Progenitor cell of endocrine pancreas (in vitro differentiated cells): ENCODE measurements at places on chromosomes 1 and 21.
A peak's percentile ranks its signal among the peaks of the same experiment; 100 is the strongest.

GRCh38 chr21:34799092-34799491 is 130.3 kb downstream of the CLIC6 start:
- DNase-seq = no peak

DNA sequence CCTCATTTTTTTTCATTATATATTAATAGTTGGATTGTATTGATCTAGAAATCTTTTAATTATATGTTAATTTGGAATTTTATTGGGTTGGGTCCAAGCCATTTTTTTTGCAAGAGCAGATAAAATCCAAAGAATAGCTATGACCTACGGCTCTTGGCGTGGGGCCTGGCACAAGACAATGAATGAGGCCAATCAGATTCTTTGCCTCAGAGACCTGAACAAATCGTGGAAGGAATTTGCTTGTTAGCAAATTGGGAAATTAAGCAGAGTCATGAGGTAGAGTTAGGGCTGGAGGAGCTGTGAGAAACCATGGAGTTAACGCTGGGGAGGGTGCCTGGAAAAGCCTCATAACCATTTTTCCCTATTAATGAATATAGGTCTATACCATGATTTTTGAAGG is 40.1 kb downstream of the CAMSAP2 start:
- DNase-seq = no peak

DNA sequence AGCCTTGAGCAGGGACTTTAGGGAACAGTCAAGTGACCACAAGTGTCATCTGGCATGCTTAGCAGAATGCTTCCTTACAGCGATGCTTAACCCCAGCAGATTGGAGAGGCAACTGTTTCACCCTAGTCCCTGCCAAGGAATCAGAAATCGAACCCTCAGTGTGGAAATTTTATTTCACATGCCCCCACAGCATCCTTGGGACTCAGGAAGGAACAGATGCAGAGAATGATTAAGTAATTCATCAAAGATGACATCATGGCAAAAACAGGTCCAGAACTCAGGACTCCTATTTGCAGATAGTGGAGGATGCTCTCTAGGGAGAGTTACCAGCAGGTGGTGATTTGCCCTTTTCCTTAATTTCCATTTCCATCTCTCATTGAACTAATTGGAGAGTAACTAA is 333.0 kb upstream of the KAZN start:
- no peak for DNase-seq

DNA sequence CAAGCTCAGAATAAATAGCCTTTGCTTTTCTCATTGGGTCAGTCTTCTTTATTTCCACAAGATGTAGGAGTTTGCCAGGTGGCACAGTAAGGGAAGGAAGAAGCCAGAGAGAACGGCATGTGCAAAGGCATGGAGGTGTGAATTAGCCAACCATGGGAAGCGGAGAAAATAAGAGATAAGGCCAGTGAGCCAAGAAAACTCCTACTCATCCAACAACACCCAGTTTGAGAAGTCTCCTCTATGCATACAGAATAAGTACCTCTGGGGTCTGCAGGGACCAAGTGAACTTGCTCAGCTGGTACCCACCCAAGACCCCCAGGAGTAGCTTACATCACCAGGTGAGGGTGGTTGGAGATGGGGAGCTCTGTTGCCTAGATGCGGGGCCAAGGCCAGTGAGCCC is 66.7 kb downstream of the TAS1R2 start:
- no peak for DNase-seq

DNA sequence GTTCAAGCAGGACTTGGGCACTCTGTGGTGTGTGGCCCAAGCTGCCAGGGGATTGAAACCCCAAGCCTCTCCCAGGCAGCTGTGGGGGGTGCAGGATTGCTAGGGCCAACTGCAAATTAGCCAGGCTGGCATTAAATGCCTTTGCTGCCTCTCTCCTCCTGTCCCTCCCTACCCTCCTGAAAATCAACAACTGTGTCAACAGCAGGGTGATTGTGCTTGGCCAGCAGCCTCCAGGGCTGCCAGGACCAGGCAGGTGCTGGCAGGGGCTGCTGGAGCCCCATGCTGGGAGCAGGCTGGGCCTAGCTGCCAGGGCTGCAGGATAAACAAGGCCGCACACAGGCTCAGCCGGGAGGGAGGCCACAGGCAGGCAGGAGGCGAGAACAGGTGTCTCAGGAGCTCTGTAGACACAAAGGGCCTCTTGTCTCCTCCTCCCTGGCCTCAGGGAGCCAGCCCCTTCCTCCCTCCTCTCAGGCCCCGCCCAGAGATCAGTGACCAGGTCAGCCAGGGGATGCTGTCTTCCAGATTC is 11.4 kb downstream of the SOX13 start:
- DNase-seq = peak; percentile 41
